ENCODE measurements at places on chromosomes 1 and 21.

- no peak for DNase-seq
These were observed 878 bp downstream of the OR11L1 start for GRCh38 chr1:247840818-247841217.

GRCh38 chr1:222068937-222069336 lies 327.0 kb upstream of the DUSP10 start:
- DNase-seq = no peak

DNA sequence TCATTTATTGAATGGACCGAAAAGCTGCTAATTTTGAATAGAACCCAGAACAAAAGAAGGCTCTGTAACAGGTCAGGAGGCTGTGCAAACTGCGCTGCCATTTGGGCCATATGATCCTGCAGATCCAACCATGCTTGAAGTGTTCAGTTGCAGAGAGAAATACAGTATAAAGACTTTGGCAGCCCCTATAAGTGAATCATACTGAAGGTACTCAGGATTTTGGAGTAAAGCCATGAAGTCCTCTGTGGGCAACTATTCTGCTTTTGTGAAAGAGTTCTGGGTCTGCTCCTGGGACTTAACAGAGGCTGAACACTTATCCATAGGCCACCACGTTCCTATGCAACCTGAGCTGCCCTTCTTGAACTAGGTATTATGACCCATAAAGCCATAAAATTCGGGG lies 1613.6 kb upstream of the PRMT6 start:
- no peak for DNase-seq

- no peak for DNase-seq
These were observed 57.2 kb downstream of the CDK18 start for GRCh38 chr1:205561501-205562203.

- DNase-seq = peak; percentile 80
These were observed 2.0 kb upstream of the PIP5K1A start for GRCh38 chr1:151196292-151196800.

DNA sequence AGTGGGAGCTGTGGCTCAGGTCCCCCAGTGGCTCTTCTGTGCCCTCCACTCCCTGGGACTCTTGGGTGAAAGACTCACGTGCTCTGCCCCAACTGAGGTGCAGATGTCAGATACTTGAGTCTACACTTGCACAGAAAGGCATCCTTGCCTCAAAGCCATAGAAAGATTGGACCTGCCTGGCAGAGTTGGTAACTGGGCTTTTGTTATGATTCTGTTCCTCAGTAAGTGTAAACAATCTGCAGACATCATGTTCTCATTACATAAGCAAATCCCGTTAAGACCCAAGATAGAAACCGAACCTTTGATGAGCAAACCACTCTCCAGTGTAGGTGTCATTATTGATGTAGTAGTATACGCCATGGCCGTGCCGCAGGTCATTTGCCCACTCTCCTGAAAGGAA lies 10.0 kb downstream of the RSPH1 start:
- no peak for DNase-seq

DNA sequence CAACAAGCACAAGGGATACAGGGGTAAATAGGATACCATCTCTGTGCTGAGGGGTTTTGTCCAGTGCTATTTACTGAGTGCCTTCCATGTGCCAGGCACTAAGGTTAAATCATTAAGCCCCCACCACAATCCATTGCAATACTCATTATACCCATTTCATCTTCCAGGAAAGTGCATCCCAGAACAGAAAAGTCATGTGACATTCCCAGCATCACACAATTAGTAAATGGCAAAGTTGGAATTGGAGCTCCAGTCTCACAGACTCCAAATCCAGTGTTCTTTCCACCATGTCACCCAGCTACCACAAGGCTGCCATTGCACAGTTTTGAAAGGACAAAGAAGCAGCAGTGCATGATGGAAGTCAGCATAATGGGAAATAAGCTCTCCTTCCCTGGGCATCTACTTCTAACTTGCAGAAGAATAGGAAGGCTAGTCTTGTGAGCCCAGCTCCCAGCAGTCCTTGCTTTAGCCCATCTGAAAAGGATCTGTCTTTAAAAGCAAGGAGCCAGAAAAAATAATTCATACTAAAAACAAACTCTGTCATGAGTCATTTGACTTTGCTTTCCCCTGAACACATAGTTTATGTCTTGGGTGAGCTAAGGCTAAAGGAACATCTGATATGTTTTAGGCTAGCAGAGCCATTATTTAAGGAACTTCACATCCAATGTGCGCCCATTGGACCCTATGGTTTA lies 111.4 kb upstream of the HOOK1 start:
- DNase-seq = no peak

GRCh38 chr1:22323846-22324504 lies 127.7 kb upstream of the ZBTB40 start:
- no peak for DNase-seq

DNA sequence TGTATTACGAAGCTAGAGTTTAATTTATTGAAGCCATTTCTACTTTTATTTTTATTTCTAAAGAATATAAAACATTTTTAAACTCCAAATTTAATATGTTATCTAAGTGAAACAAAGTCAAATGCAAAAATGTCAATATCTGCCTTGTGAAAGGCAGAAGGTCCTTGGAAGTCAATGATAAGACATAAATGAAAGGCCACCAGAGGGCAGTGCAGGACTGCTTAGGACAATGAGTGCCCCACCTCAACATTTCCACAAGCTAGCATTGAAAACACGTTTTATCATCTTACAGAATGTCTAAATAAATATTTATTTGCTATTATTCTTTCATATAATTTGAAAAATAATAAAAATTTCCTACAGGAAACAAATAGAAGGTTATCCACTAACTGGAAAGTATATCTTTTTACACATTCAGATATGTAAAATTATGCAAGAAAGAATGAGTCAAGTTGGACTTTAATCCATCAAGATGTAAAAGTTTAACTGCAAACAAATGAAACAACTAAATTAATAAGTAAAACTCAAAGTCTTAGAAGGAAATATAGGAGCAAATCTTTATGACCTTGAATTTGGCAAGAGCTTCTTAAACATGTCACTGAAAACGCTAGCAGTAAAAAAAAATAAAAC lies 140.1 kb upstream of the FMN2 start:
- DNase-seq = peak; percentile 82

- no peak for DNase-seq
These were observed 372.1 kb downstream of the PTPRC start for GRCh38 chr1:199010933-199011332.

GRCh38 chr1:70077066-70077465 lies 128.3 kb downstream of the LRRC40 start:
- DNase-seq = no peak

- no peak for DNase-seq
These were observed 19.2 kb downstream of the NLRP3 start for GRCh38 chr1:247435030-247435758.

DNA sequence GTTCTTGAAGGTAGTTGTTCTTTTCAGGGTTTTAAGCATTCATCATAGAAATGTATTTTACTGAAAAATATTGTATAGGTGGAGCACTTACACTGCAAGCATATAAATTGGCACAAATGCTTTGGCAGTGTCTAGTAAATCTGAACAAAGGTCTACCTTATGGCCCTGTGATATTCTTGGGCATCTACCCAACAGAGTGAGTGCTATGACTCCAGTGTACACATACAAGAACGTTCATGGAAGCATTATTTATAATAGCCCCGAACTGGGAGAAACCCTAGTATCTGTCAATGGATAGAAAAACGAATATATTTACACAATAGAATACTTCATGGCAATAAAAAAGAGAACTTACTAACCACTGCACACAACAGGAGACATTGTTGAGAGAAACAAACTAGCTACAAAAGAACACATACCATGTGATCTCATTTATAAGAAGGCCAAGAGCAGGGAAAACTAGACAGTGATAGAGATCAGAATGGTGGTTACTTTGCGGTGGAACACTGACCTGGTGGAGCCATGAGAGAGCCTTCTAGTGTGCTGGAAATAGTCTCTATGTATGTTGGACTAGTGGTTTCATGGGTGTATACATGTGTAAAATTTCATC lies 96.0 kb downstream of the MAB21L3 start:
- no peak for DNase-seq

DNA sequence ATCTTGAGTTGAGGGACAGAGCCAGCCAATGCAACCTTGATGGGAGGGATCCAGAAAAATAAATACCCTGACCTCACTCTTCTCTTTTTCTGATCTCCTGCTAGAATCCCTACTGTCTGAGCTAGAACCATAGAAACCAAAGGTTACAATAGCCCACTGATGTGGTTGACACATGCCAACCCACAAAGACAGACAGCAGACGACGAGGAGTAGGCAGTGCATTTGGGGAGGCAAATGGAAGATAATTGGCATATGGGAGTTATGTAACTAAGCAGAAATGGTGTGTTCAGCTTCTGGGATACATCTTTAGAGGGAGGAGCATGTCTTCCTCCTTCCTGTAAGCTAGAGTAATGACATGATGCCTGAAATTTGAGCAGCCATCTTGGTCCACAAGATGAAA lies 171.7 kb upstream of the FGGY start:
- DNase-seq = peak; percentile 62

GRCh38 chr1:241391926-241392710 lies 35.1 kb upstream of the RGS7 start:
- no peak for DNase-seq

DNA sequence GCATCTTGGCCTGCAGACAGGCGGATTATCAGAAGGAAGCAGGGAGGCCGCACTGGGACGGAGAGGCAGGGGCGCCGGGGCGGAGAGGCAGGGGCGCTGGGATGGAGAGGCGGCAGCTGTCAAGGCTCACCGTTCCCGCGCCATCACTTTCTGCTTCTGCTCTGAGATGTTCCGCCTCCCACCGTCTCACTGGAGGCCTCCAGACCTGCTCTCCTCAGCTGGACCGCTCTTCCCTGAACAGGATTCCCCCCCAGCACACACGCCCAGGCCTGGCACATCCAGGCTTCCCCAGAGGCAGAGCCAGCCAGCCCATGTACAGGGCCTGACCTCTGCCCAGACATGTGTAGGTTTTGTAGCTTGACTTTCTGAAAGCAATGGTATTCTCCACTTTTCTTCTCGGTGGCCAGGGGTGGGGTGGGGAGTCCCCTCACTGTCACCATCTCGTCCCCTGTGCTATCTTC lies 84.1 kb downstream of the RIPK4 start:
- DNase-seq = no peak

DNA sequence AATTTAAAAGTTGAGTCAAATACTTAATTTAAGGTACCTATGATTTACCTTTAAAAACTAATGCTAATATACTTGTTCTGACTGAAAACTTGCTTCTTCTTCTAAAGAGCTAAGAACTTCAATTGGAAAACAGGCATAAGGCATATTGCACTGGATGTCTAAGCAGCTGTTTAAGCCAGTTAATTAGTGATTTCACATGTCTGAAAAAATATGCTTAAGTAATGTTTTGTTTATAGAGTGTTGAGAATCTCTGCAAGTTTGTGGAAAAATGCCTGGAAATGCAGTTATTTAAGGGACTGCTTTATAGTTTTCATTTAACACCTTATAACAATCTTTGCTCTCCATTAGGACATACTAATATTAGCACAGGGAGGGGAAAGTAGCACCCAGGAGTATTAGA lies 28.2 kb downstream of the UBE2U start:
- DNase-seq = no peak

- DNase-seq = peak; percentile 67
These were observed 31.2 kb downstream of the DNTTIP2 start for GRCh38 chr1:93847811-93848288.

DNA sequence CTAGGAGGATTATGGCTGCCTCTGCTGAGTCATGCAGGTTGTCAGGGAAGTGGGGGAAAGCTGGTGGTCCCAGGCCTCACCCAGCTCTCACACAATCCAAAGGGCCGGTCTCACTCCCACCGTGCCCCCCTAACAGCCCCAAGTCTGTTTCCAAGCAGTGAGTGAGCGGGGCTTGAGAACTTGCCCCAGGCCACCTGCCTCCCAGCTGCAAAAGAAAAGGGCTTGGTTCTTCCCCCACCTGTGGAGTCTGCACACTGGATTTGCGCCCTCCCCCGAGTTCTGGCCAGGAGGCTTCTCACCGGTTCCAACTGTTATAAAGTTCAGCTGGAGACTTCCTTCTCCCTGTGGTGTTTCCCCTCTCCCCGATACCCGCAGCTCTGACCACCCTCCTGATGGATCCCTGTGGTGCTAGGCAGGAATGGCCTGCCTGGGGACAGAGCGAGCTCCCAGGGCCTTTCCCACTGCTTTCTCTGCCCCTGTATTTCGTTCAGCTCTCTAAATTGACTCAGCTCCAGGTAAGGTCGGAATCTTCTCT lies 222.3 kb downstream of the BARHL2 start:
- DNase-seq = no peak

DNA sequence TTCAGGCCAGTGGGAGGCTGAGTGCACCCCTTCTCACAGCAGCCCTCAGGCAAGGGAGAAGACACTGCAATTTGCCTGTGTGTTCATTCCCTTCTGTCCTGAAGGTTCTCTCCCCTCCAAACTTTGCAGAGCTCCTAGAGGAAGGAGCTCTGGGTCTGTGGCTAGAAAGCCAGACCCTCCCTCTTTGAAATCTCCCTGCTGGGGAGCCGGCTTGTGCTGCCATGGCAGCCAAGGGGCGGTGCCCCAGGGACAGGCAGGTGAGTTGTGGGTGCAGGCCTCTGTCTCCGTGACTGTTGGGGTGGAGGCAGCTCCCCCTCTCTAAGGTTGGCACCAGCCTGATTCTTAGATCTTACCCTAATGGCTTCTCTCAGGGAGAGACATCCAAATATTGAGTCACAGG lies 53.0 kb downstream of the OLFML2B start:
- DNase-seq = no peak

DNA sequence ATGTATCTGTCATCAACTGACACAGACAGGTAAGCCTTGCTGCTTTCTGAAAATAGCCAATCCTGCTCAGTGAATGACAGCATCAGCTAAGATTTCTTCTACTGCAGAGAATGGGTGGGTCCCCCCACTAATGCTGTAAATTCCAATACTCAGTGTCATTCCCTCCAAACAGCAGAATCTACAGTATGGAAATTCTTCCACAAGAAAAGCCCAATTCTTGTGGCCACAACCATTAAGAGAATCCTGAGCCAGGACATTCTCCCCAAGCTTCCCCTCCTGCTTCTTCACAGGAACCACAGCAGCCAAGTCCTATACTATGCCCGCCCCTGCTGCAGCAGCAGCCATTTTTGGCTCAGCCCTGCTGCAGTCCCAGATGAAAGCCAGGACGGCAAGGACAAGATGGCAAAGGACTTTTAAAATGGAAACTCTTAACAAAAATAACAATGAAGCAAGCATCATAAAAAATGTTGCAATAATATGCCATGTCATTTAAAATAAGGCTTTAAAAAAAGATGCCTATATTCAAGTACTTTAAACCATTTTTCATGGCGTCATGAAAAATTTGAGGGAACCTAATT lies 26.8 kb downstream of the EIF4G3 start:
- DNase-seq = no peak

DNA sequence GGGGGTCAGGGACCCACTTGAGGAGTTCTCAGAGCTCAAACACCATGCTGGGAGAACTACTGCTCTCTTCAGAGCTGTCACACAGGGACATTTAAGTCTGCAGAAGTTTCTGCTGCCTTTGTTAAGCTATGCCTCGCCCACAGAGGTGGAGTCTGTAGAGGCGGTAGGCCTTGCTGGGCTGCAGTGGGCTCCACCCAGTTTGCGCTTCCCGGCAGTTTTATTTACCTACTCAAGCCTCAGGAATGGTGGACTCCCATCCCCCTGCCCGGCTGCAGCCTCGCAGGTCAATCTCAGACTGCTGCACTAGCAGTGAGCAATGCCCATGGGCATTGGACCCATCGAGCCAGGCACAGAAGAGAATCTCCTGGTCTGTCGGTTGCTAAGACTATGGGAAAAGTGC lies 706.4 kb downstream of the LRRIQ3 start:
- DNase-seq = no peak

Data from activated CD8-positive, alpha-beta T cell treated with anti-CD3 and anti-CD28 coated beads for 36 hours (primary cell).